ENCODE measurements at places on chromosomes 7 and 10. TPM values are rescaled to one million over a fixed set of nuclear protein-coding genes. Genes with fewer than 3 reads are reported as not detected.

- no peak for DNase-seq
These were observed 70.5 kb downstream of the AOAH start for GRCh38 chr7:36653663-36654355.

DNA sequence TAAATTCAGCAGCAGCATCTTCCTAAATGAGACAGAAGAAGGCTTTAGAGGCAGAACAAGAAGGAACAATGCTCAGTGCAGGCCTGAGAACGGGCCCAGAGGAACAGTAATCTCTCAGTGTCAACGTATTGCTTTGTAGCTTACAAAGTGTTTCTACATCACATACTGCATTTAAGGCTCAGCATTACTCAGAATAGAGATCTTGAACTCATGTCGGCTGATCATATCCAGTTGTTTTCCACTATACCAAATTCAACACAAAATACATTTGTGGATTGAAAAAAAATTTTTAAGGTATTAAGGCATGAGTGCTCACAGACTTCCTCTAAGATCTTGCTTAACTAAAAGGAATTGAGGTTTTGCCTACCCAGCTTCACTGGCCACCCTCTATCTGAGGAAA lies 325.1 kb downstream of the HPSE2 start:
- DNase-seq, result no peak

DNA sequence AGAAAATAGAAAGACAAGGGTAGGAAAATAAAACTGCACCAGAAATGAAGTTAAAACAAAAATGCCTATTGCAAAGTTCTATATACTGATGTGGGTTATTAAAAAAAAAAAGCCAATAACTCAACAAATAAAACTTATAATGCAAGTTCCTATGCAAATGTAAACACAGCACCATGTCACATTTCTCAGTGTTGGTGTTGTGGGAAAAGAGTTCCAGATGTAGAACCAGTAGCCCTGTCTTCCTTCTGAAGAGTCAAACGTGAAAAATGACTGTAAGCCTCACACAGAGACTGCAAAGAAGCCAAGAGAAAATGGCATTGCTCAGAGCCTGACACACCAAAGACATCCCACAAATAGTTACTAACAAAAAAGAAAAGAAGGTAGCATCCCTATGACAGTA lies 10.1 kb downstream of the PON2 start:
- DNase-seq, result no peak

Gene DGKB
- total RNA-seq, result 0.78 TPM

GRCh38 chr10:100043796-100044195 lies 34.0 kb upstream of the DNMBP start:
- DNase-seq, result no peak

Measured in mucosa of descending colon (tissue), 3 donors.